ENCODE measurements at places on chromosomes 11 and 22.
A peak's percentile ranks its signal among the peaks of the same experiment; 100 is the strongest.

DNA sequence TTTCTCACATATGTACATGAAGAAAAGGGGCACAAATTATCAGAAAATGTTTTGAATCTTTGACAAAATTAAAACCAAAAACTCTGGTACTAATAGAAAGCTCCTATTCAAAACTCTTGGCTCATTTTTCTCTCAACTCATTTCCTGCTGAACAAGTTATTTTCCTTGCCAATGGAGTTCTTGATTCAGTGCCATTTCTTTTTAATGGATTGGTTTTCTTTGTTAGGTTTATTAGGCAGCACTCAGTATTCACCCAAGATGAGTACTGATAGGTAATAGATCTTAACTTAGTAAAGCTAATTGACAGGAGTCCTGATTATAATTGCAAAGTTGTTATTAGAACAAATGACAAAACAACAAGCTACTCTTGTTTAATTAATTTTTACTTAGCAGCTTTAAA, 279.4 kb upstream of the PDGFD start:
- no peak for DNase-seq

- no peak for DNase-seq
Measured at GRCh38 chr11:102564110-102564509, 33.6 kb upstream of the MMP7 start.

GRCh38 chr22:43155789-43156188, 4.4 kb downstream of the TSPO start:
- DNase-seq, result no peak

DNA sequence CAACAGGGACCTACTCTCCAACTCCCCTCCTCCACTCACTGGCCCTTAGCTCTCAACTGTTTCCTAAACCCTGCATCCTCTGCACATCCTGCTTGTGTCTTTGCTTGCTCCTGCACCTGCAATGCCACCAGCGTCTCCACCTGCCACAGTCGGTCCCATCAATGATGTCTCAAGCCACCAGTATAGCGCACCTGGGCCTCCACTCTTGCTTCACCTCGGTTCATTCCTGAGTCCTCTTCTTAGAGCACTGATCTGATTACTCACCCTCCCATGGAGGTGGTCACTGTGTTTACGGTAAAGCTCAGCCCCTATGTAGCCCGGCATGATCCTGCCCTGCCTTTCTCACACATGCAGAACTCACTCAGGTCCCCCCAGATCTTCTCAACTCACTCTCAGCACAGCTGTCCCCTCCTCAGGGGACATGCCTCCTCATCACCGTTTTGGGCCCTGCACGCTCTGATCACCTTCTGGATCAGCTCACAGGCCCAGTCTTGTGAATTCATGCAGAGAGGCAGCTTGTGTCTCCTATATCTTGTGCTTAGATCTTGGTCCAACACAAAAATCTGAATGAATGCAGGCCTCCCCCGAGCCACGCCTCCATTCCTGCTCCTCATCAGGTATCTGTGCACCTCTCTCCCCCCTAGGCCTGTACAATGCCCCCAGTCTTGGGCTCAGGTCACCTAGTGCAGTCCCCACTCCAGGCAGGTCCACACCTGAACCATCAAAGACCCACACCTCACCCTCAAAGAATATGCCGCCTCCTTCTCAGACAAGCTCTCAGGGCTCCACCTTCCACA, 31.4 kb downstream of the TRIM29 start:
- no peak for DNase-seq

DNA sequence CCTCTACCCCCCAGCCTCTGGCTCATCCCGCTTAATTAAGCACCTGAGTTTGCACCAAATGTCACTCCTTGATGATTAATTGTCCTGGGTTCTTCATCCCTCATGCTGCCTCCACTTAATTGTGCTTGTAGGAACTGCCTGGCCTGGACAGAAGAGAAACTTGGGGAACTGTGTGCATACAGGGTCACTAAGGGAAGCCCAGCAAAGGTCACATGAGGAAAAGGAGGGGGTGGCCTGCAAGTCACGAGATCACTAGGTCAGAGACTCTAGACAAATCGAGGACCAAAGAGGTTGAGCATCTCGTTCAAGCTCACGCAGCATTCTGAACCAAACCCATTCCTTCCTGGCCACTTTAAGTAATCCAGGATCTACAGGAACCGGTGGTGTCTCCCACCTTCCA, 75.8 kb downstream of the PDE2A start:
- DNase-seq, result no peak

DNA sequence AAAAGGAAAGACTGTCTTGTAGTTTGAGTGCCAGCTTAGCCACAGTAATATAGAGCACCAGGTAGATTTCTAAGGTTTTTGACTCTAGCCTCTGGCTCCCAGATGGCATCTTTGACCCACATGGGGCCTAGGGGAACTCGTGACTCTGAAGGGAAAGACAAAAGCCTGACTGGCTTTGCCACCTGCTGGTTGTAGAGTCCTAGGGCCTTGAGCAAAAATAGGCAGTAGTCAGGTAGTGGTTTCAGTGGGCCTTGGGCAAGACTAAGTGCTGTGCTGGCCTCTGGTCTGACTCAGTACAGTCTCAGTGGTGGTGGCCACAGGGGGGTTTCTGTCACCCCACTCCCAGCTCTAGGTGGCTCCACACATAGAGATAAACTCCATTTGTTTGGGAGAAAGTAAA, 349.4 kb downstream of the FAM181B start:
- DNase-seq, result no peak

GRCh38 chr11:14636119-14636518, 7.5 kb upstream of the PDE3B start:
- no peak for DNase-seq

GRCh38 chr11:120335908-120336640, at the start of gene ARHGEF12:
ARHGEF12 (plus strand) TSS chr11:120336413; CDS start chr11:120337244, 831 bp downstream.
- DNase-seq, result peak; percentile 40

Measured in activated gamma-delta T cell treated with anti-CD3 and anti-CD28 coated beads, Interleukin-2, amount 50 U/mL, for 16 hours (primary cell).